ENCODE measurements at places on chromosomes 13 and 19.

GRCh38 chr19:50003810-50004419 lies 21.3 kb downstream of the VRK3 start:
- peak; percentile 50 for DNase-seq

DNA sequence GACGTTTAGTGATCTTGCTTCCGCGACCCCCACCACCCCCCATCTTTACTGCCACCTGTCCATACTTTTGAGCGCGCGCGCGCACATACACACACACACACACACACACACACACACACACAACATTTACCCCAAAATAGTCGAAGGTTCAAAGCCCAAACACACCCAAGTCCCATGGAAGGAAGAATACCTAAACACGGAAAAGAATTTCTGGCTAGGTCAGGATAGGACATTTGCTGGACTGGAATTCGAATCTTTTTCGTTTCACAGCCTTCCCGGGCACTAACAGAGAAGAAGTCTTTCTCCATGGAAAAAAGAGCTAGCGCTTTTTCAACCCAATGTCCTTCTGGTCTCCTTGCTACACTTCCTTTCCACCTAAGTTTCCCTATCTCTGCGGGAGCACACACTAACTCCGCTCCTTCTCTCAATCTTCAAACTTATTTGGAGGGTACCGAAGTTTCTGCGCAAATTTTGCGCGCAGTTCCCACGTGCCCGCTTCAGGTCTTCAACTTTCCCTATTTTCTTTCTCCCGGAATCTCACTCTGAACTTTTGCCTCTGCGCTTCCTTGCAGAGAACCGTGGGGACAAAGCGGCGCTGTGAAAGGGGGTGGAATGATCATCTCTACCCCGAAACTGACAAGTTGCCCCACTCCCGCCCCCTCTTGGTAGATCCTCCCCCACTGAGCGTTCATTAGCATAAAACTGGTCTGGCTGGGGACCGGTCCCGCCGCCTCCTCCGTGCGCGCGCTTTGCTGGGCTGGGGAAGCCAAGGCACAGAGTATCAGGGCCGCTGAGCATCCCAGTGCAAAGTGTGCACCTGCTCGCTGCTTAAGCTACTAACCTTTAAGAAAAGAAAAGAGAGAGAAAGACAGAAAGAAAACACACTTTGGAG lies 2.7 kb downstream of the DACH1 start:
- DNase-seq, result no peak

GRCh38 chr13:45592758-45593157 lies 22.8 kb downstream of the ERICH6B start:
- no peak for DNase-seq

DNA sequence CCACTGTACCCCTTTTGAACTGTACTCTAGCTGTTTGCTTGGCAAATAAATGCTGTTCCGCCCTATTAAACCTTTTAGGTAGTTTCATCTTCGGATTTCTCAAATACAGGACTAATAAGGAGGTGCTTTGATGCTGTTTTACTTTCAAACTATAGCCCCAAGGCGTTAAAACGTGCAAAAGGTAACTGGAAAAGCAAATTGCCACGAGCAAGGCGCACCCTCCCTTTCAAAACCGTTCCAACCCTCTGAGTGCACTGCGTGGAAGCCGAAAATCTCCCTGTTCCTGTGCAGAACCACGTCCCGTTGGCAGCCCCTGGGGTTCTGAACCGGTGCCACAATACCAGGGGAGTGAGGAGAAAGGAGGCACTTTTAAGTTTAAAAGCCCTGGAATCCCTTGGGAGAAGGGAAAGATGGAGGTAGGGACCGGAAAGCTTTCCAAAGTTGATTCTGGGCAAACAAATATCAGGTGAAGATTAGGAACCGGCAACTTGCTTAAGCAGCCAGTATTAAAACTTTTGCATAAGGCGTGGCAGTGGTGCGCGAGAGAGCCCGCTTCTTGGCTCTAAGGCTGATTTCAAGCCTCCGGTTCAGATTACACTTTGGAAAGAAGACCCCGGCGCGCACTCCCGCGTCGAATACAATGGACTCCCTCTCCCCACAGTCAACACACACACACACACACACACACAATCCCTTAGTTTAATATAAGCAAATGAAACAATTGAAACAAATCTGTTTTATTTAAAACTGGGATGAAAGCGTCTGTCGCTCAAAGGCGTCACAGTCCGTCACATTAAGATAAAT lies 9.5 kb downstream of the POU4F1 start:
- DNase-seq, result no peak

- no peak for DNase-seq
These were observed 94.3 kb upstream of the PABPC3 start for GRCh38 chr13:25001476-25002206.

DNA sequence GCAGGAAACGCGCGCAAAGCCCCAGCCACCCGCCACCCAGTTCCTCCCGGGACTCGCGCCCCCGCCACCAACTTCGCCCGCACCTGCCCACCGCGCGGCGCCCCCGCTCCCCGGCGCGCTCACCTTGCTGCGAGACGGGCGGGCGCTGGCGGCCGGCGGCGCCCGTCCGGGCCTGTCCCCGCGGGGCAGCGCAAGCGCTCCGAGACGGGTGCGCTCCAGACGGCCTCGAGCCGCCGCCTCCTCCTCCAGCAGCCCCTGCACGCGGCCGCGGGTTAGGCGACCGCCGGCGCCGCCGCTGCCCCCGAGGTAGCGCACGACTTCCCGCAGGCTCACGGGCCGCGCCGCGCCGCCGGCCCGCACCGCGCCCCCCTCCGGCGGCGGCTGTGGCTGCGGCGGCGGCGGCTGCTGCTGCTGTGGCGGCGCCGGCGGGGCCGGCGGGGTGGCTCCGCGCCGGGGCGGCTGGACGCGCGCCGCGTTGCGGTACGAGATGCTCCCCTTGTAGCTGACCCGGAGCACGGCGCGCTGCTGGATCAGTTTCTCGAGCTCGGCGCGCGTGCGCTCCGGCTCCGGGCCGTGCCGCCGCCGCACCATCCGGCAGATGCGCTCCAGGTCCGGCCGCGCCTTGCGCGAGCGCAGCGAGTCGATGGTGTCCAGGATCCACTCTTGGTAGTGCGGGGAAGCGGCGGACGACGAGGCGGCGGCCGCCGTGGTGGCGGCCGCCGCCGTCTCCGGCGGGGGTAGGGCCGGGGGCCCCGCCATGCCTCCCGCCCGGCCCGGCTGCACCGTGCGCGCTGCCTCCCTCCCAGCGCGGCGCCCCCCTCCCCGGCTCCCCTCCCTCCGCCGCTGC lies 666 bp downstream of the SAMD1 start:
- peak; percentile 64 for DNase-seq

GRCh38 chr19:21256722-21257121 lies 72.5 kb downstream of the ZNF708 start:
- DNase-seq, result no peak

DNA sequence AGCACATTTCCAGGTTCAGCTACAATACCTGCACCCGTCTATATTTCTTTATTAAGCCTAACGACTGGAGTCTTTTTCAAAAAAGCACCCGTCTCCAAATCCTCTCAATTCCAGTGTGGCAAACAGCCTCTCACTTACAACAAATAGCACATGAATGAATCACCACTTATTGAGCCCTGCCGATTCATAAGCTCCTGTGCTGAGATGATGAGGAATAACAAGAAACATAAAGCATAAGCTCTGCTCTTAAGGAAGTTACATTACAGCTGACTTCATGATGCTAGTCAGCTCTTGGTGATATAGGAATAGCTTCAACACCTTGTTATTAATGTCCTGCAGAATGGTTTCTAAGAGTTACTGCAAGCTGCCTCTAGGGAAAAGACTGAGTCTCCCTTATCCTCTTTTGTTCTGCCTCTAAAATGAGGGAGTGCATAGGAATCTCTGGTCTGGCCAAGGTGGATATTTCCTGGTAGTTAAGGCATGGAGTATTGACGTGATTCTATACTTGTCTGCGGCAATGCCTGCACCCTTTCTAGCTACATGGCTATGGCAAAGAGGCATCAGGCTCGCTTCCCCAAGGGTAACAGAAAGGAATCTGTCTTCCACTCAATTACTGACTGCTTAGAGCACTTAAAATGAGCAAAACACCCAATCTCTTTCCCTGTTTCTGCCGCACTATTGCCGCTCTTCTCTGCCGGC lies 195.7 kb downstream of the KLF12 start:
- no peak for DNase-seq

DNA sequence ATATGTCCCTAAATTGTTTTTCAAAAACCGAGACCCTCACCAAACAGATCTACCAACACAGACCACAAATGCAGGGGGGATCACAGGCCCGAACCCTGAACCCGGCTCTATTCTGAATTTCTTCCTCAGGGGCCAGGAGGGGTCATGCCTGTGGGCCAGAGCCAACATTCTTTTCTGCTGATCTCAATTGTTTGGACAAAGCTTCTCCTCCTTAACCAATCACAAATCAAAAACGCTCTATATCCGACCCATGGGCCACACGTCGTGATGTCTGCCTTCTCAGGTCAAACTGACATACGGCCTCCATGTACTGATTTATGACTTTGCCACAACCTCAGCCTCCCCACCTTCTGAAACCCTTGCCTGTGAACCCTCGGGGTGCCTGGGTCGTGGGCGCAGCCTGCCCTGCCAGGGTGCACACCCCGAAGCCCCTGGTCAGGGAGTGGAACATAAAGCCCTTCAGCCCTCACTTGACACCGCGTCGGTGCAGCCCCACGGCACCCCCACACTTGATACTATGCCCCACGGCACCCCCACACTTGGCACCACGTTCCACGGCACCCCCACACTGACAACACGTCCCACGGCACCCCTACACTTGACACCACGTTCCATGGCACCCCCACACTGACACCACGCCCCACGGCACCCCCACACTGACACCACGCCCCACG lies 58.4 kb upstream of the C13orf46 start:
- DNase-seq, result no peak

DNA sequence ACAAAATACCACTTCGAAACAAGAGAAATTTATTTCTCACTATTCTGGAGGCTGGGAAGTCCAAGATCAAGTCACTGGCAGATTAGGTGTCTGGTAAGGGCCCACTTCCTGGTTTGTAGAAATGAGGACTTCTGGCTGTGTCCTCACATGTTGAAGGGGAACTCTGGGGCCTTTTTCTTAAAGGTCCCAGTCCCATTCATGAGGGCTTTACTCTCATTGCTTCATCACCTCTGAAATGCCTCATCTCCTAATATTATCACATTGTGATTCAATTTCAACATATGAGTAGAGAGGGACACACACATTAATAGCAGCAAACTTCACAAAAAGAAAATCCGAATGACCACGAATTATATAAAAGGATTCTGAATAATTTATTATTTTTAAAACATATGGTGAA lies 21.6 kb upstream of the SIGLEC14 start:
- no peak for DNase-seq

- DNase-seq, result no peak
These were observed 9.9 kb downstream of the PLPP2 start for GRCh38 chr19:281156-281853.

GRCh38 chr13:34546344-34547250 lies 395.5 kb upstream of the NBEA start:
- DNase-seq, result no peak

DNA sequence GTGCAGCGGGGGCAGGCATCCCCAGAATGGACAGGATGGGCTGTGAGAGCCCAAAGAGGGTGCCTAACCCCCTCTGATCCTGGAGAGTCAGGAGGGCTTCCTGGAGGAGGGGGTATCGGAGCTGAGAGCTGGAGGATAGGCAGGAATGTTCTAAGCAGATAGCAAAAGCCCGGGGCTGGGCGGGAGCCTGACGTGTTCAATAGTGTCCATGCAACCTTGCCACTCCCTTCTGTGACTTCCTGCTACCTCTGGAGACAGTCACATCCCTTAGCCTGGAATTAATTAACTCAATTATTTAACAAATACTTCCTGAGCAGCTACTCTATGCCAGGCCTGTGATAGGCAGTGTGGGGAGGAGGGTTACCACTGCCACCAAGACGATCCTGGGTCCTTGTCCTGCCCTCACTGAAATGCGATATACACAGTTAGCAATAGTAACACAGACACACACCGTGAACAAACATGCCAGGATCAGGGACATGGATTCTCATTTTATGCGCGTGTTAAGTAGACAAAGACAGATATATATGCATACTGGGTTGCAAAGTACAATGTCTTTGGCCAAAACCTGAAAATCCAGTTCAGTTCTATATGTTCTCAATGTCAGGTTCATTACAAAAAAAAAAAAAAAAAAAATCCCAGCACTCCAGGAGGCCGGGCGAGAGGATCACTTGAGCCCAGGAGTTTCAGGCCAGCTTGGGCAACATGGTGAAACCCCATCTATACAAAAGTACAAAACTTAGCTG lies 10.7 kb downstream of the AP2S1 start:
- no peak for DNase-seq

DNA sequence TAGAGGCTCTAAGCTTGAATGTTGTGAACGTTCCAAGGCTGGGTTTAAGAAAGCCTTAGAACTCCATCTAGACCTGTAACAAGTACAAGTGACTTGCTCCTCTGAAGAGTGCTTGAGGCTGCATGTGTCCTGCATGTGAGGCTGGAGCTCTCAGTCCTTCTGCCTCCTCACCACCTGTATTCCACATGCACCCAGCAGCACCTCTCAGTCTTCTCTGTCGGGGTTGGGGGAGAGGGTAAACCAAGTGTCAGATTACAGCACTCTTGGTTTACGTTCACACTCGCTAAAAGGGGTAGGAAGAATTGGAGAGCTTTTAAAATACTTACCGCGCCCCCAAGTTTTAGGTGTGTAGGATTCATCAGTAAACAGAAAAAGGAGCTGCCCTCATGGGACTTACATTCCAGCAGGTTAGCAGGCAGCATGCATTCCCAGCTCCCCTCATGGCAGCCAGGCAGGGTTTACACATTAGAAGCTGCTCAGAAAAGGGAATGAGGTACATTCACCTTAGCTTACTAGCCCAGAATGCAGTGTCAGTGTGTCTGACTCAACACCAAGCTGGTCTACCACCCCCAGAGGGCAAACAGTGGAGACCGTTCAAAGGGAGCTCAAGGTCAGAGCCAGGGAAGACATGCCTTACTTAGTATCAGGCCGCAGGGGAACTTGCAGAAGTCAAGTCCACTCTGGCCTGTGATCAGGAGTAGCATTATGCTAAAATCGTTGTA lies 248.1 kb downstream of the PCCA start:
- DNase-seq, result no peak

Data from stimulated activated CD8-positive, alpha-beta memory T cell treated with anti-CD3 and anti-CD28 coated beads, Interleukin-4, amount 100 ng/mL, for 48 hours (primary cell).